ENCODE measurements at places on chromosomes 12 and 14. TPM values are rescaled to one million over a fixed set of nuclear protein-coding genes. Genes with fewer than 3 reads are reported as not detected.
A peak's percentile ranks its signal among the peaks of the same experiment; 100 is the strongest.

DNA sequence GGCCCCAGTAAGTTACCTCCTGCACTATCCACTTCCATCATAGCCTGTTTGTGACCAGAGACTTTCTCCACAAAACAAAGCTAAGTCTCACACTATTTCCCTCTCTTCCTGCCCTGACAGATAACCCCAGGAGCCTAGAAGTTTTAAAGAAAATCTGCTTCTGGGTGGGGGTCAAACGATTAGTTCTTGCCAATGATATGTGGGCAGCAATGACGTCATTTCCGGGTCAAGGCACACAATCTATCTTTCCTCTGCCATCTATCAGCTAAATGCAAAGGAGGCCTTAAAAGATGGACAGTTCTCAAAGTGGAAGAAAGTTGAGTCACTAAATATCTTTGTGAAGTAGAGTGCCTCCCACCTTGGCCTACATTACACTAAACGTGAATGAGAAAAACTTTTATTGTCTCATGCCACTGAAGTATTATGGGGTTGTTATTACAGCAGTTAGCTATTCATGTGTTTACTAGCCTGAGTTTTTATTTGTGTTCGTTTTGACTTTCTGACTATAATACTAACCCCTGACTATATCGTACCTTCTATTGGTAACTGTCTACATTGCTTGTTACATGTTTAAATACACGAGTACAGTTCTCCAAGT lies 86.2 kb downstream of the DENND5B start:
- no peak overlapping the region for H3K27ac ChIP-seq
- no peaks in the 10 kb centered on the region for H3K4me1 ChIP-seq
- H3K27me3 ChIP-seq: no peaks in the 10 kb centered on the region
- H3K36me3 ChIP-seq: no peaks in the 10 kb centered on the region
- no peak for DNase-seq

DNA sequence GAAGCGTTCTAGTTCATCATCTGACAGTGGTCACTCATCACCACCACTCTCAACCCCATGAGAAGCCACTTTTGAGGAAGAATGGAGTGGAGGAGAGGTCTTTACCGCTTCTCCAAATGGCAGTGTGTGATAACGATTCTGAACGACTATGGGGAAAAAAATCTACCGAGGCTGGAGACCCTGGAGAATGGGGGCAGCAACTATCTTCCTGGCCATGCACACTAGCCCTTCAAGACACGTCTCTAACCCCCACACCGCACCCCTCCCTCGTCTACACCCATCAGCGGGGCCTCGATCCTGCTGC lies 365 bp downstream of the ING4 start:
- no peak for DNase-seq
- H3K4me1 ChIP-seq: peaks cover 21% of the 10 kb centered on the region
- H3K36me3 ChIP-seq: peaks cover 29% of the 10 kb centered on the region
- H3K27me3 ChIP-seq: peaks cover 2% of the 10 kb centered on the region

DNA sequence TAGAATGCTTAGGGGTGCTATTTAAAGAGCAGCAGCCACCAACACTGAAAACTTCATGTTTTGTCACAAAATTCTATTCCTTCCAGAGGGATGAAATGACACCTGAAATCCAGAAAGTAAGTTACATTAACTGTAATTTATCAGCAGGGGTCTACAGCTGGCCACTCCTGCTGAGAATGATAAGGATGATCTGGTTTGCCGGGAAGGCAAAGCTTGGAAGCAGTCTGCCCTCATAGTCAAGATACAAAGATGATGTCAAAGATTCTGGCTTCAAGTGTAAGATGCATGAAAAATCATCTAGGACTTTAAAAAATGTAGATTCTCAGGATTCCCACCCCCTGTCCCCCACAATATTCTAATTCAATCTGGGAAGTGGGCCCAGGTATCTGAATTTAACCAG lies 58.4 kb downstream of the DCAF5 start:
- H3K36me3 ChIP-seq: peaks cover 29% of the 10 kb centered on the region
- H3K4me3 ChIP-seq: no peak overlapping the region
- no peak overlapping the region for H3K27ac ChIP-seq
- H3K27me3 ChIP-seq: no peaks in the 10 kb centered on the region
- no peak for DNase-seq

GRCh38 chr14:91911474-91912032 lies 35.9 kb downstream of the FBLN5 start:
- H3K27me3 ChIP-seq: peaks cover 3% of the 10 kb centered on the region
- H3K36me3 ChIP-seq: no peaks in the 10 kb centered on the region
- H3K4me1 ChIP-seq: peaks cover 11% of the 10 kb centered on the region

The ESRRB gene
- 0.09 TPM for total RNA-seq

DNA sequence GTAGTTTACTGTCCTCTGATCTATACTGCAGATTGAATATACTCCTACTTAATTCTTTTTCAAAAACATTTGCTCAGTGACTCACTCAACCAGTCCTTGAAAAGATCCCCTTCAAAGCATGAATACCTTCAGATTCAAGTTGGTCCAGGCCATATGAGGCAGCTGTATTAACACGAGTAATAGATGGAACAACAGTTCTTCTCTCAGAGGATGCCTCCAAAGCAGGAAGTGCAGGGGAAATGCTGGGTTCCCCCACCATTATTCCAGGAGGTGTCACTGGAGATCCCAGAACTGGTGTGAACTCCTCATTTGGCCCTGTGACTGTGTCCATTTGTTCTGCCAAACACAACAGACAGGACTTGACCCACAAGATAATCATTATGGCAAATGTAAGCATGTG lies 20.6 kb downstream of the ARMH4 start:
- H3K36me3 ChIP-seq: no peaks in the 10 kb centered on the region
- no peaks in the 10 kb centered on the region for H3K4me1 ChIP-seq
- no peak overlapping the region for H3K27ac ChIP-seq

DNA sequence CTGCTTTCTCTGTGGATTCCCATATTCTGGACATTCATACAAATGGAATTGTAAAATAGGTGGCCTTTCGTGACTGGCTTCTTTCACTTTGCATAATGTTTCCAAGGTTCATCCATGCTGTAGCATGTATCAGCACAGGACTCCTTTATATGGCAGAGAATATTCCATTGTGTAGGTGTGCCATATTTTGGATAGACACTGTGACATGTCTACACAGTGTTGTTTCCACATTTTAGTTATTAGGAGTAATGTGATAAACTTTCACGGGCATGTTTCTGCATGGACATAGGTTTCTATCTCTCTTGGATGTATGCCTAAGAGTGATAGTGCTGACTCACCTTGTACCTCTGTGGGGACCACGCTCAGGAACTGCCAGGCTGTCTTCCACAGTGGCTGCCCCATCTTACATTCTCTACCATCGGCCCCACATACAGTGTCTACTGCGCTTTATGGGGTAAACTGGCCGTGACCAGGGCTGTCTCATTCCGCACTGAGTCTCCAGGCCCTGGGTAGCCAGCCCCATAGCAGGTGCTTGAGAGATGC lies 7.1 kb upstream of the KRT84 start:
- no peaks in the 10 kb centered on the region for H3K36me3 ChIP-seq
- no peak overlapping the region for H3K4me3 ChIP-seq
- H3K27me3 ChIP-seq: peaks cover 10% of the 10 kb centered on the region
- no peaks in the 10 kb centered on the region for H3K4me1 ChIP-seq

- no peak overlapping the region for H3K4me3 ChIP-seq
- H3K4me1 ChIP-seq: no peaks in the 10 kb centered on the region
- no peaks in the 10 kb centered on the region for H3K36me3 ChIP-seq
These were observed 149.2 kb upstream of the FBXO33 start for GRCh38 chr14:39581474-39581873.

- H3K4me1 ChIP-seq: no peaks in the 10 kb centered on the region
- no peaks in the 10 kb centered on the region for H3K27me3 ChIP-seq
- no peaks in the 10 kb centered on the region for H3K36me3 ChIP-seq
- DNase-seq: no peak
- no peak overlapping the region for H3K4me3 ChIP-seq
These were observed 344.9 kb upstream of the STXBP6 start for GRCh38 chr14:25394791-25395391.

- H3K27ac ChIP-seq: no peak overlapping the region
- H3K4me1 ChIP-seq: no peaks in the 10 kb centered on the region
- no peak overlapping the region for H3K4me3 ChIP-seq
- no peak for DNase-seq
- H3K36me3 ChIP-seq: no peaks in the 10 kb centered on the region
These were observed 124.2 kb upstream of the MIS18BP1 start for GRCh38 chr14:45377166-45377565.

- H3K36me3 ChIP-seq: no peaks in the 10 kb centered on the region
- no peaks in the 10 kb centered on the region for H3K4me1 ChIP-seq
- no peak overlapping the region for H3K27ac ChIP-seq
- no peak overlapping the region for H3K4me3 ChIP-seq
These were observed 1721.5 kb upstream of the SEL1L start for GRCh38 chr14:83255015-83255726.

DNA sequence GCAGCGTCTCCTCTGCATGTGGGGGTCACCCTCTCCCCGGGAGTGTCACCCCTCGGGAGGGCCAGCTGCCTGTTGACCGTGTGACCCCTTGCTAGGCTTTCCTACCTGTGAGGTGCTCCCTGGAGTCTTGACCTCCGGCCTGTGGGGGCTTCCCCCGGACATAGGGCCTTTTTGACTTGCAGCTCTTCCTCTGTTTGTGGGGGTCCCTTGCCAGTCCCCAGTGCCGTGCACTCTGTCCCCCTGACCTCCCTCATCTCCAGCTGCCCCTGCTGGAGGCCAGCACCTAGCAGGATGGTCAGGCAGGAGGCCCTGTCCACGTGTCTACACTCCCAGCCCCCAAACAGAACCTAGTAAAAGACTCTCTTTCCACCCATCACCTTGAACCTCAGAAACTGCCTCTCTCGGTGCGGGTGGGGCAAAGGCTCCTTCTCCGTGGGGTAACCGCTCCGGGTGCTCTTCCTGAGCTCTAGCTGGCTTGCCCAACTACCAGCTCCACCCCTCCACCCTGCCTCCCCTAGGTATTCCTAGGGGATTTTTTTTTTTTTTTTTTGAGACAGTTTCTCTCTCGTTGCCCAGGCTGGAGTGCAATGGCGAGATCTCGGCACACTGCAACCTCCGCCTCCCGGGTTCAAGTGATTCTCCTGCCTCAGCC lies 810 bp downstream of the AACS start:
- peak overlapping the region; percentile 53 for H3K27ac ChIP-seq
- H3K4me1 ChIP-seq: peaks cover 14% of the 10 kb centered on the region
- H3K36me3 ChIP-seq: no peaks in the 10 kb centered on the region

The FSCB gene
- not detected for total RNA-seq

The NTF3 gene
- total RNA-seq: not detected

The OTX2 gene
- not detected for total RNA-seq

GRCh38 chr12:27840229-27840999 lies 60.4 kb upstream of the MANSC4 start:
- H3K4me1 ChIP-seq: no peaks in the 10 kb centered on the region
- H3K4me3 ChIP-seq: no peak overlapping the region
- DNase-seq: no peak
- H3K27me3 ChIP-seq: peaks cover 8% of the 10 kb centered on the region
- no peak overlapping the region for H3K27ac ChIP-seq

DNA sequence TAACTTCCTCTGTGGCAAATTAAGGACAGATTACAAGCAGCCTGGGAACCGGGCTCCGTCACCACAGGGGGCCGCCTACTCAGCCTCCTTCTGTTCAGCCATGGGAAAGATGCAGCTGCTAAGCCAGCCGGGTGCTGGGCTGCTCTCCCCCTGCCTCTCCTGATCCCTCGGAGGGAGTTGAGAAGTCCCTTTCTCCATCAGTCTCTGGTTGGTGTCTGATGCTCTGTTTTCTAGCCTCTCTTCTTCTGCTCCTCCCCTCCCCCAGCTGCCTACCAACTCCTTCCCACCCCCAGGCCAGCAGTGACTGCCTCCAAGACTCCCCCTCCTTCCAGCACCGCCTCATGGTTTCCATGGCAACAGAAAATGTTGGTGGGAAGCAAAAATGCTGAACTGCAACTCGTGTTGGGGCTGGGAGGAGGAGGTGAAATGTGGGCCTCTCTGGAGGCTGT lies 486.7 kb downstream of the APAF1 start:
- no peak overlapping the region for H3K4me3 ChIP-seq
- DNase-seq: no peak
- H3K4me1 ChIP-seq: no peaks in the 10 kb centered on the region

The TBC1D30 gene
- 1.7 TPM for total RNA-seq

The DHH gene
- total RNA-seq: 0.07 TPM

DNA sequence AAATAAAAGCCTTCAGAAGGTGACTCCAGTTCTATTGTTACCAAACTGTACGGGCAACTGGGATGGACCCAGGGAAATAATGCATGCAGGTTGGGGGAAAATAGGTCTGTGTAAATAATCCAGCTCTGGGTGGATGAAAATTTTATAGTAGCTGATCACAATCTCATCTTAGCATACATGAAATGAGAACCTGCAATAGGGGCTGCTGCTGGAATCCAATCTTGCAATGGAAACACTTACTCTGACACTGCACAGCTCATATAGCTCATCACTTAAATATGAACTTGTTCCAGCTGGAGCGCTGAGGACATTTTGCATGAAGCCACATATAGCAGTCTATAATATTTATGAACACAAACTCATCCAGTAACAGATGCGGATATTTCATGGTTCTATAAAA lies 40.1 kb upstream of the GAS2L3 start:
- H3K27me3 ChIP-seq: no peaks in the 10 kb centered on the region
- H3K4me3 ChIP-seq: no peak overlapping the region
- no peak for DNase-seq
- no peaks in the 10 kb centered on the region for H3K36me3 ChIP-seq

- H3K4me3 ChIP-seq: no peak overlapping the region
- H3K4me1 ChIP-seq: no peaks in the 10 kb centered on the region
- H3K27me3 ChIP-seq: no peaks in the 10 kb centered on the region
These were observed 206.0 kb upstream of the DIO3 start for GRCh38 chr14:101355284-101355683.

- peaks cover 5% of the 10 kb centered on the region for H3K27me3 ChIP-seq
- peak; percentile 37 for DNase-seq
- H3K36me3 ChIP-seq: no peaks in the 10 kb centered on the region
- H3K4me3 ChIP-seq: no peak overlapping the region
- H3K4me1 ChIP-seq: no peaks in the 10 kb centered on the region
These were observed 213.6 kb downstream of the ADGRD1 start for GRCh38 chr12:131167334-131167733.

GRCh38 chr12:111745211-111745610 lies 21.5 kb upstream of the ALDH2 start:
- no peaks in the 10 kb centered on the region for H3K27me3 ChIP-seq
- H3K36me3 ChIP-seq: peaks cover 12% of the 10 kb centered on the region
- no peak overlapping the region for H3K4me3 ChIP-seq
- H3K4me1 ChIP-seq: no peaks in the 10 kb centered on the region
- DNase-seq: no peak

The WIF1 gene
- not detected for total RNA-seq
